ENCODE measurements at places on chromosomes 12 and 14.

- DNase-seq = no peak
Measured at GRCh38 chr12:132886529-132887477, 602 bp downstream of the CHFR start.

DNA sequence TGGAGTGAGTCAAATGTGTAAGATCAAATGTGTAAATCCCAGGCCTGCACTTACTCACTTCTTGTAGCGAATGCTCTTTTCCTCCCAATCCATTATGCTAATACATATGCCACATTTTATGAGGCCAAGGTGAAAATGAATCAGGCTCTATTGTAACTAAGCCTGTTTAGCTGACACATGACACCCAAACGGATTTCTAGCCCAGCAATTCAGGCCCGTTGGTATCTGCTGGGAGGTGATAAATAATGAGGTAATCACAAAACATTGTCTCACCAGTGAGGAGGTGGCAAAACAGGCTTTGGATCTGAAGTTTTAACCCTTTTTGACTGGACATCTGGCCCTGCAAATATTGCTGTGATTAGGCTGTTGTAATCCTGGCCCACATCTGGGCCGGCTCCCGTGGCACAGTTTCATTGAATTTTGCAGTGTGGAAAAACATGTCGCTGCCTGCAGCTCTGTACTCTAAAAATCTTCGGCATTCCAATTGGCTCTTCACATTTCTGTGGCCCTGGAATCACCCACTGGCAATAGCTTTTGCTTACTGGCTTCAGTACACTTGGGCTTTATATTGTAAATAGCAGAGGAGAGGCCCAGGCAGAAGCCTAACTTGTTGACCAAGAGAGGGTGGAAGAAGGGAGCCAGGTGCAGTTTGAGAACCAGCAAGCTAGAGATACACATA, 106.1 kb downstream of the PAX9 start:
- no peak for DNase-seq

DNA sequence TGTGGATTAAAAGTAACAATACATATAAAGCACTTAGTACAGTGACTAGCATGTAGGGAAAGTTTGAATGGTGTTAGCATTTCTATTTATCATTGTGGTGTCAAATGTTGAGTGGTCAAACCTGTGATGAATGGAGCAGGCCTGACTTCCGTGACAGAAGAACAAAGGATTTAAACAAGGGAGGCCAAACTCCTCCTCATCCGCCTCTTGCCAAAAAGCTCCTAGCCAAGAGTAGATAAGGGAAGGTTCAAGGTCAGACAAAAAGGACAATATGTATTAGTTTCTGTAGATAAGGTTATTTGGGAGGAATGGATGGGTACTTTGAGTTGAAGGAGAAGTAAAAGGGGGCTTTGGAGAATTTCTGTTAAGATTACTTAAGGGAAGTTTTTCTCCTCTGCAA, 6.5 kb downstream of the RNASE7 start:
- no peak for DNase-seq

DNA sequence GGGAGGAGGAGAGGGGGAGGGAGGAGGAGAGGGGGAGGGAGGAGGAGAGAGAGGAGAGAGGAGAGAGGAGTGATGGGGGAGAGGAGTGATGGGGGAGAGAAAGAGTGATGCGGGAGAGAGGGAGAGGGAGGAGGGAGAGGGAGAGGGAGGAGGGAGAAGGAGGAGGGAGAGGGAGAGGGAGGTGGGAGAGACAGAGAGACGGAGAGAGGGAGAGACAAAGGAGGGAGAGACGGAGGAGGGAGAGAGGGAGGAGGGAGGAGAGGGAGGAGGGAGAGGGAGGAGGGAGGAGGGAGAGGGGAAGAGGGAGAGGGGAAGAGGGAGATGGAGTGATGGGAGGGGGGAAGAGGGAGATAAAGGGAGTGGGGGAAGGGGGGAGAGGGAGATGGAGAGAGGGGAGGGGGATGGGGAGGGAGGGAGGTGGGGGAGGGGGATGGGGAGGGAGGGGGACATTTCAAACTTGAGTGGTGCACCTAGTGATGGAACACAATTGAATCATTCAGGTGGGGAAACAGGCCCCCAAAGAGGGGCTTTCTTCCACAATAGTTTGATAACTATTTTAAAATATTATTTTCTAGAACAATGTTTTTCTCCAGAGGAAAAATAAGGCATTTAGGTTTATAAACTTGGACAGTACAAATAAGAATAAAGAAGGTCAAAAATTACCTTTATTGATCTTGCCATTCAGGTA, 46.8 kb upstream of the RBM19 start:
- no peak for DNase-seq

- no peak for DNase-seq
Measured at GRCh38 chr12:124387528-124387911, 92.6 kb downstream of the RFLNA start.

DNA sequence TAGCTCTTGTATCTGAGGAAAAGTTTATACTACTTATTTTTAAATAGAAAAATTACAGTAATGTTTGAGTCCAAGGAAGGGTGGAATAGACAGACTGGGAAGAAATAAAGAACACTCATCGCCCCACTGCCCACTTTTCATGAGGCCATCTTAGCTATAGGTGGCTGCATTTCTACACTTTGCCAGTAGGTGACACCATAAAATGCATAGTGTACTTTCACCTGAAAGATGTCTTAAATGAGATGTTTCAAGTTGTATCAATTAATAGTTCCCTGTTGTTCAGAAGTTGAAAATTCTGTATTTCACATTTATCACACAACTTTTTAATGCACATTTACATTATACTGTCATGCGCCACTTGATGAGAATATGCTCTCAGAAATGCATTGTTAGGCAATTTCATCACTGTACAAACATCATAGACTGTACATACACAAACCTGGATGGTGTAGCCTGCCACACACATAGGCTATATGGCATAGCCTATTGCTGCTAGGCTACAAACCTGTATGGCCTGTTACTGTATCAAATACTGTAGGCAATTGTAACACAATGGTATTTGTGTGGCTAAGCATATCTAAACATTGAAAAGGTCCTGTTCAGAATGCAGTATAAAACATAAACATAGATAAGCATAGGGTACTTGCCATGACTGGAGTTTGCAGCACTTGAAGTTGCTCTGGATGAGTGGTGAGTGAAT, 27.6 kb downstream of the PMCH start:
- DNase-seq = no peak

GRCh38 chr12:122754790-122755189, 2.2 kb downstream of the DENR start:
- no peak for DNase-seq

DNA sequence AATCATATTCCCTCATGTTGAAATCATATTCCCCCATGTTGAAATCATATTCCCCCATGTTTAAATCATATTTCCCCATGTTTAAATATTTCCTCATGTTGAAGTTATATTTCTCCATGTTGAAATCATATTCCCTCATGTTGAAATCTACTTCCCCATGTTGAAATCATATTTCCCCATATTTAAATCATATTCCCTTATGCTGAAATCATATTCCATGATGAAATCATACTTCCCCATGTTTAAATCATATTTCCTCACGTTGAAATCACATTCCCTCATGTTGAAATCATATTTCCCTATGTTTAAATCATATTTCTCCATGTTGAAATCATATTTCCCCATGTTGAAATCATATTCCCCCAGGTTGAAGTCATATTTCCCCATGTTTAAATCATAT, 34.6 kb upstream of the ADGRD1 start:
- no peak for DNase-seq

- DNase-seq = no peak
Measured at GRCh38 chr12:32681272-32681671, 2.2 kb downstream of the DNM1L start.

GRCh38 chr14:54901380-54902142, 1.1 kb downstream of the GCH1 start:
- DNase-seq = peak; percentile 60

DNA sequence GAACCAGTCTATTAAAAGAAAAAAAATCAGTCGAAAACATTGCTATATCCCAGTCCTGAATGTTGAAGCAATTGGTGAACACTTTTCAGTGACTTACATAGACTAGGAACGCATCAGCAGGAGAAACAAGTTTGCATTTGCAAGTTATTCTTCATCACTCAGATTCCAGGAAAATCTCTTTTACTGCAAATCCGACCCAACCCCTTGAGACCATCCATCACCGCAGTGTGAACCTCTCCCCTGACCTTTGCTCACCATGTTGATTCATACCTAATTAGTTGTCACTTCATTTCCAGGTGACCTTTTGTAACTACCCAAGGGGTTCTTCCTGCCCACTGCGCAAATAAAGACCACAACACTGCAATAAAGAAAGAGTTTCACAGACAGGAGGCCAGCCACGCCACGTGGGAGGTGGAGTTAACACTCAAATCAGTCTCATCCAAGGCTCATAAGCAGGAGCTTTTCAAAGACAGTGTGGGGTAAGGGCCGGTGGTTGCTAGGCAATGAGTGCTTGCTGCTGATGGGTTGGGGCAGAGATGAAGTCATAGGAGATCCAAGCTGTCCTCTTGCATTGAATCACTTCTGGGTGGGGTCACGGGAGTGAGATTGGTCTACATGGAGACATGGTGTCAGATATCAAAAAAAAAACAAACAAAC, 241.3 kb upstream of the TMEM132C start:
- DNase-seq = no peak

- no peak for DNase-seq
Measured at GRCh38 chr12:22360774-22361173, 26.3 kb upstream of the ST8SIA1 start.

- DNase-seq = no peak
Measured at GRCh38 chr14:33918256-33918655, 32.6 kb downstream of the EGLN3 start.

DNA sequence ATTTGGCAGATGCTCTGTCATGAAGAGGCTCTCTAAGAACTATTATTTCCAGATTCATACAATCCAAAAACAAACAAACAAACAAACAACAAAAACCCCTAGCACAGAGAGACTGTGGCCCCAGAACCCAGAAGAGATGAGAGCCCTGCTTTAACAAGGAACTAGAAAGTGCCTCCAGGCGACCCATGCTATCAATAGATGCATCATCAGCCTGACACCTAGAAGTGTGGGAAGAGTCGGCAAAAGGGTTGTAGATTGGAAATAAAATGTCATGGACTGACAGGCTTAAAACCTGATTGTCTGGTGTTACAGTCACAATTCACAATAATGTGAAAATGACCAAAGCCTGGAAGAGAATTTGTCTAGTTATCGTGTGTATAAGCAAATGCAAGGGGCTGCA, 50.6 kb upstream of the FLRT2 start:
- no peak for DNase-seq

DNA sequence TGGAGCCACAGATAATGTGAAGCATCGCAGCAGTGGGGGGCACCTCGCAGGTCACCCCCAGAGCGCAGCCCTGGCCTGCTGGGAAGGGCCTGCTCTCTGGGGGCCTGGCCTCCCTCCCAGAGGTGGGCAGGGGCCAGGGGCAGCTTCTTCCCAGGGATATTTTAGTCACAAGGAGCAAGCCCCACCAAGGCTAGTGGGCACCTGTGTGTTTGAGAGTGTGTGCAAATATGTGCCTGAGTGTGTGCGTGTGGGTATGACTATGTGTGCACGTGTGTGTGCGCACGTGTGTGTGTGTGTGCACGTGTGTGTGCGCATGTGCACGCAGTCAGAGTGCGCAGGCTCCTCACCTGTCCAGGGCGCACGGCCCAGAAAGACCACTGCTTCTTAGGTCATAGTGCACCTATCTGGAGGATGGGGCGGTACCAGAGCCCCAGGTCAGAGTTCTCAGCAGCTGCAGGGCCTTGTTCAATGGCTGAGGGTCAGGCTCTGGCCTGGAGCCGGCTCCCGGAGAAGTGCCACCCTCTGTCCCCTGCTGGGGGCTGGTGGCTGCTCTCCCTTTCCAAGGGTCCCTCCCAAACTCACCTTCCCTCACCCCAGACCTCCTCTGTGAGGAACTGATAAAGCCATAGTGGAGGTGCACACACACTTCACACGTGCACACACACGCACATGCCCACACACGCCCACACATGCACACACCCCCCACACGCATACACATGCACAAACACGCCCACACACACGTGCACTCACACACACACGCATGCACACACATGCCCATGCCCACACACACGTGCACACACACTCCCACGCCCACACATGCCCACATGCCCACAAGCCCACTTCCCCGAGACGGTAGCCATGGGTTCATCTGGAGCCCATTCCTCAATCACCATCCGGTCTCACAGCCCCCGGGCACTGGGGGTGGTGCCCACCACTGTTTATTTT, 128.5 kb downstream of the KIF26A start:
- no peak for DNase-seq

GRCh38 chr14:92726135-92726932, 22.1 kb downstream of the LGMN start:
- DNase-seq = peak; percentile 70

GRCh38 chr12:66602483-66603143, 76.3 kb downstream of the GRIP1 start:
- DNase-seq = no peak

DNA sequence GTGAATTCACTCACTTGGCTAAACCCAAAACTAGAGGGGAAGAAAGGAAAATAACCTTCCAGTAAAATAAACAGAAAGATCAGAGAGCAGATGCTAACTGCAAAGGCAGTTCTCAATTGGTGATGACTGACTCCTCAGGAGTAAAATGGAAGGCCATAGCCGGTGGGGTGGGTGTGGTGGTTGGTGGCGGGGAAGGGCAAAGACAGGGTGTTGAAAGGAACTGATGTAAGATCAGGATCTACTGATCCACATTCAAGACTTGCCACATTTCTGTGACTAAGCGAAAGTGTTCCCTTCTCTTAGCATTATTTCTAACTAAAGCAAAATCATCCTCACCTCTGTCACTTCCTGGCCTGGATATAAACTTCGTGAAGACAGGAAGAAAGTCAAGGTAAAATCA, 26.3 kb upstream of the TC2N start:
- no peak for DNase-seq

DNA sequence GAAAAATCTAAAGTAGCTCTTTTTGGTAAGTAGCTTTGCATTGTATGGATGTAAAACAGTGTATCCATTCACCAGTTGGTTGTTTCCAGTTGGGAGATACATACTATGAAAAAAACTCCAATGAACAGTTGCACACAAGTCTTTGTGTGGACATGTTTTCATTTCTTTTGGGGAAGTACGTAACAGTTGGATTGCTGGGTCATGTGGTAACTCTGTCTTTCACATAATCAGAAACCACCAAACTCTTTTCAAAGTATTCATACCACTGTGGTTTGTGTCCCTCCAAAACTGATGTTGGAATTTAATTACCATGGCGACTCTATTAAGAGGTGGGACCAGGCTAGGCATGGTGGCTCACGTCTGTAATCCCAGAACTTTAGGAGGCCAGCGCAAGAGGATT, 58.9 kb upstream of the RESF1 start:
- DNase-seq = no peak

DNA sequence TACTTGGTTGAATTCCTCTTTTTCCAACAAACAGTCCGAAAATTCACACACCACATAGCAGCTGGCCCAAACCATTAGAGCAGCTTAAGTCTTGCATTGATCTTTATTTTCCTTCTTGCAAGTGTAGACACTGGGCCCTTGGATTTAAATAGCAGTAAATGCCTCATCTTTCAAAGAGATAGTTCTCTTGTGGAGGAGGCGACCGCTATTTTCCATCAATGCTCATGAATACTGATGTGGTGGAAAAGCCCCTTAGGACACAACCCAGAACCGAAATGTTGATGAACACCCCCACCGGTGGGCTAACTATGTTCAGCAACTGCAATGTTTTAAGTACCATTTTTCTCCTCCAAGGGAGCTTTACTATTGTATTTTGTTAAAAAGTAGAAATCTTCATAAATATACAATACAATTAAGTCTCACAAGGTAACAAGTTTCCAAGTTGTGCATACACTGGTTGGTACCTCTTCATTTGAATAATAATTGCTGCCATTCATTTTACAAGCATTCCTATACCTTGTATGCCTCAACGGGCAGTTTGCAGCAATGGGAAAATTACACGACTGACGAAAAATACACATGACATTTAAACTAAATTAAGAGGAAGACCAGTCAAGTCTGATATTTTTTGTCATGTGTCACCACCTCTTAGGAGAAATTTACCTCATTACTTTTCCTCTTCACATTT, 18.0 kb downstream of the NIN start:
- DNase-seq = no peak
